ENCODE measurements at places on chromosomes 6 and 20.
A peak's percentile ranks its signal among the peaks of the same experiment; 100 is the strongest.

DNA sequence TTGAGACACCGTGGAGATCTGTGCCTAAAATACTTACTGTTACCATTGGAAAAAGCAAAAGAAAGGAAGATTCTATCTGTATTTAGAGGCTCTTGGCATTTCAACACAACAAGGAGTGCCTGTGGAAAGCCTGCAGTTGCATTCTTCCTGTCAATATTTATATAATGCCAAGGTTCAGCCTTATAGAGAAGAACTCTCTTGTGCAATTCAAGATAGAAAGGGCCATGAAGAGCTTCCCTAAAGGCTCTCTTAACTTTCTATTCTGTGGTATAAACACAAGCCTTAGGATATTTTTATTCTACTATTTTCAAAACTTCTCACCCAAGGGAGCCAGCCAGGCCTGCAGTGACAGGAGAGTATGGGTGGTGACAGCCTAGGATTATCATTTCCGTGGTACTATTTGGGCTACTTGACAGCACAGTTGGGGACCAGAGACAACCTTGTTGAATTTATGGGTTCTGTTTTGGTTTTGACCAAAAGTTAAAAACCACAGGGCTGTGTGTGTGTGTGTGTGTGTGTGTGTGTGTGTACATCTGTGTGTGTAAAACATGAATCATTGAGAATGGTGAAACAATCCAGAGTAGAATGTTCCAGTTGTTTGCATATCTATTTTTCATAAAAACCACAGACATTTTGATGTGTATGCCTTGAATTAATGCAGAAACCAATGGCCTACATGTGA is 700.9 kb upstream of the SLC35B3 start:
- no peak for DNase-seq

GRCh38 chr6:52712136-52712535 is 41.2 kb downstream of the TMEM14A start:
- no peak for DNase-seq

DNA sequence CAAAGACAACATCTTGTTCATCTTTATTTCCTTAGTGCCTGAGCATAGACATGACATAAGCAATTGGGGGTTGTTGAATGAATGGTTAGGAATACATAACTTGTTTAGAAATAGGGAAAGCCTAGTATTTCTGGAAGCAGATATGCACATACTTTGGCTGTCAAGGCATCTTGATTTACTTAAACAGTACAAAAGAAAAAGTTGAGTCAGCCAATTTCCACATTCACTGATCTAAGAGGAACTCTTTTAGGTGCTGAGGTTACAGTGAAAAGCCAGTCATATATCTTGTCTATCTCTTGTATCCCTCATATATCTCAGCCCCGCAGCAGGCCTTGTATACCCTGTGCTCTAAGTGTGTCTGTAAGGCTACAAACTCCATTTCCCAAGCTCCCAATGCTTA is 11.6 kb downstream of the ZKSCAN4 start:
- DNase-seq, result no peak

- no peak for DNase-seq
Observed at GRCh38 chr6:47064274-47064673, 22.1 kb upstream of the ADGRF1 start.

DNA sequence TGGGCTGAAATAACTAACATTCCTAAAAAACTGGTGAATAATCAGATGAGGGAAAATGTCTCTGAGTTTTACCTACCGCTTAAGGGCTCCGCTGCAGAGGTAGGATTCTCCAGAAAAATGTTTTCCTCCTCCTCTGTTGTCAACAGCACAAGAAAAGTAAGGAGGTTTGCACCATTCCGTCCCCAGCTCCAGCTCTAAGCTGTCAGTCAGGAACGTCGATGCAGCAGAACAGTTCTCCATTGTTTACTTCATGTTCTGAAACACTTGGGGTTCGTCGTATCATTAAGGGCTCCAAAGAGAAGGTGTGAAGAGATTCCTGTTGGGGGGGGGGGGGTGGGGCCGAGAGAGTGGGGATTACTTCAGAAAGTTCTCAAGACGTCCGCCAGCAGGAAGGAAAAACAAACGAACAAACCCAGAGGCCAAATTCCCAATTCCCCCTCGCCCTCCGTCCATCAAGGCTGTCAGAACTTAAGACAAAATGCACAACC is 734 bp downstream of the MMS22L start:
- no peak for DNase-seq

DNA sequence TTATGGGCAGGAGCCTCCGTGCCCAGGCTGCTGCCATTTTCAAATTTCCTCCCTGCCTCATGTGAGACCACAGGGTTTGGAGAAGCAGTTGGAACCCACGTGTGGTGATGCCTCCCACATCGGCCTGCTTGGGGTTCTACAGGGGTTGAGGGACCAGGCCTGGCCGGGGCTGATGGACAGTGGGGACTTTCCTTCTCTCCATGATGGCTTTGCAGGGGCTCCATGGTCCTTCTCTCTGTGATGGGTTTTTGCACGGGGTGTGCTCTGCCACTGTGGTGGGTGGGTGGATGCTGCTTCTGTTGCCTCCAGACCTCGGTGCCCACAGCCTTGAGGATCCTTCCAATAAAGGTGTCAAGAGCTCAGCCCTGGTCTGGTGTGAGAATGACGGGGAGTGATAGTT is 54.4 kb downstream of the ADNP start:
- no peak for DNase-seq

DNA sequence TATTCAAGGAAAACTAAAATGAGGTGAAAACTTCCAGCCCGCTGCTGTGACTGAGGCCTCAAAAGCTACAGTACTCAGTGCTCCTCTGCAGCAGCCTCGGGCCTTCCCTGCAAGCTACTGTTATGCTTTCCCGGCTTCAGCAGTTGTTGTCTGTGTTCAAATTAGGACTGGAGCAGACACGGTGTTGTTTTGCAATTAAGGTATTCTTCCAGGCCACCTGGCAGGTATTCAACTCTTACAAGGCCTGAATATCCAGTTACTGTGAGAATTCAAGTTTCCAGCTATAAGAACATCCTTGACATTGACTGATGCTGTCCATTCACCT is 10.7 kb downstream of the TXNDC5 start:
- DNase-seq, result no peak

DNA sequence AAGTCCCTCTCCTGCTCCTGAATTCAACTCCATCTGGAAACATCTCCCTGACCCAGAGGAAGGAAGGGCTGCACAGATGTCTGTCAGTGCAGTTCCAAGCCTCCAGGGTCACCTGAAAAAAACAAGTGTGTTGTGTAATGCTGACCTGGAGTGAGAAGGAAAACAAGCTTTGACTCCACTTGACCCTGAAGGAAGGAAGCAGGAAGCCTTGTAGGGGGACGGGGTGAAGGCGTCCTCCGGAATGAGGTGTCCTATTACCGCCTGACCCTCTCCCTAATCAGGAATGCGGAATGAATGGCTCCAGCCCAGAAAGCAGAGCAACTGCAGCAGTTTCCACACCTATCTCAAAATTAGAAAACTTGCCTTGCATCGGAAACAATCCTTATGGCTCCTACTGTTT is 13.9 kb upstream of the ADGRF5 start:
- DNase-seq, result no peak

- DNase-seq, result no peak
Observed at GRCh38 chr6:113903666-113904330, 46.7 kb downstream of the MARCKS start.

GRCh38 chr6:150128425-150128824 is 14.4 kb upstream of the PPP1R14C start:
- no peak for DNase-seq

DNA sequence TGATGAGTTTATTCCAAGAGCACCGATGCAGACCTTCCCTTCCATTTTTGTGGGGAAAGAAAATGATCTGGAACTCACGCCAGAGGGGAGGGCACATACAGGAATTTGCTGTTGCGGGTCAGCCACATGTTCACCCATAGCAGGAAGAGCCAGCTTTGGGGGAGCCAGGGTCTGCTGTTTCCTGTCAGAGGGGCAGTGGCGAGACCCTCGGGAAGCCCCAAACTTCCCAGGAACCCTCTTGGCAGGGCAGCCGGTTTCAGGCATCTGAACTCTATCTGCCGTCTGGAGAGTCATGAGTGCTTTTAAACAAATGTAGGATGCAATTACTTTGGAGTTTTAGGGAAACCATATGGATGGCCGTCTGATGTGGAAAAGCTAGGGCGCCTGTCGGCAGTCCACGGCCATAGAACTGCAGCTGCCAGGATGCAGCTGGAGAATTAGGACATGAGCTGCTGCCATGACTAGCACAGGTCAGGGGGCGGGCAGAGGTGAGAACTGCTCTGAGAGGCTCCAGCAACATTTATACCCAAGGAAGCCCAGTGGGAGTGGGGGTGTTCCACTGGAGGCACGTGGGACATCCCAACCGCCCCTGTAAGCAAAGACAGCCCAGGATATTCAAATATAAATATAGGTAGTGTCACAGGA is 14.8 kb upstream of the SERPINB9 start:
- DNase-seq, result no peak

DNA sequence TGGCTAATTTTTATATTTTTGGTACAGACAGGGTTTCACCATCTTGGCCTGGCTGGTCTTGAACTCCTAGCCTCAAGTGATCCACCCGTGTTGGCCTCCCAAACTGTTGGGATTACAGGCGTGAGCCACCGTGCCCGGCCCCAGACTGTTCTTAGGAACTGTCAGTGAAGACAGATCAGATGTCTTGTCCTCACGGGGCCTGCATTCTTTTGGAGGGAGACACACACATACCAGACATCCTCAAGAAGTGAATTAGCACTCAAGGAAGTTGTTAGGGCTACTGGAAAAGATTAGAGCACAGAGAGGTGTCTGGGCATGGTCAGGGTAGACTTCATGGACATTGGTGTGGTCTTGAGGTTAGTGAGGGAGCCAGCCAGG is 10.3 kb upstream of the LPIN3 start:
- DNase-seq, result no peak

- DNase-seq, result peak; percentile 56
Observed at GRCh38 chr6:156988276-156989158, 211.3 kb downstream of the ARID1B start.

DNA sequence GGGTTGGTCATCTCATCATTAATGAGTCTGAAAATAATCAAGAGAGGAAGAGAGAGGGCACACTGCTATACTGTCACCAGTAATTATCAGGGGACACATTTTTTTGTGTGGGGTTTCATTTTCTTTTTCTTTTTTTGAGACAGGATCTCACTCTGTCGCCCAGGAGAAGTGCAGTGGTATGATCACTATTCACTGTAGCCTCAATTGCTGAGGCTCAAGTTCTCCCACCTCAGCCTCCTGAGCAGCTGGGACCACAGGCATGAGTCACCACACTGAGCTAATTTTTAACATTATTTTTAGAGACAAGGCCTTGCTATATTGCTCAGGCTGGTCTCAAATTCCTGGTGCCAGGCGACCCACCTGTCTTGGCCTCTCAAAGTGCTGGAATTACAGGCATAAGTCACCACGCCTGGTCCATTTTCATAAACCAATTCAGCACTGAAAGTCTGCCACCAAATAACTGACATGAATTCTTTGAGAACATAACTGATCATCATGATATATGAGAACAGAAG is 43.3 kb downstream of the EPHA7 start:
- no peak for DNase-seq

GRCh38 chr6:11586536-11586935 is 49.0 kb downstream of the TMEM170B start:
- DNase-seq, result no peak

GRCh38 chr20:60050193-60050947 is 92.1 kb downstream of the CDH26 start:
- DNase-seq, result peak; percentile 23

DNA sequence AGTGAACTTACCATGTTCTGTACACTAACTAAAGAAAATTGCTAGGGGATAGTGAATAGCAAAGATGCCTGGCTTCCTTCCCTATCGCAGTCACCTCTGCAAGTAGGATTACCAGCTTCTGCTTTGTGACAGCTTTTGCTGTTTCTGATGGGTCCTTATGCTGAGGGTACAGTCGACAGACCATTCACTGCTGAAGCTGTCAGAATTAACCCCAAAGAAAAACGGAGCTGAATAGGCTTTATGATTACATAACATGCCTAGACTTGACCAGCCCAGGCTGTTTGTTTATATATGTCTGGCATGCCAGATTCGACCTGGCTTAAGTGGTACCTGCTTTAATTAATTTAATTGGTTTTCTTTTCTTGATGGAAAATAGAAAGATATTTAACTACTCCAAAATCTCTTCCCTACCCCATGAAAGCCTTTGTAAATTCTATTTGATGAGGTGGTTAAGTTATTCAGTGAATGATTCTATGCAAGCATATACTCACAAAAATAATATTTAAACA is 21.7 kb upstream of the PRELID3B start:
- no peak for DNase-seq

All from NCI-H526 (cell line).